ENCODE measurements at places on chromosomes 5 and 9. TPM values are rescaled to one million over a fixed set of nuclear protein-coding genes. Genes with fewer than 3 reads are reported as not detected.

SMARCA2 gene
- total RNA-seq: 56.3 TPM

ESM1 gene
- total RNA-seq: not detected

FCHSD1 gene
- 10.0 TPM for total RNA-seq

DEPDC1B gene
- total RNA-seq: 4.6 TPM

ADAMTS16 gene
- total RNA-seq: not detected

ZNF454 gene
- 0.64 TPM for total RNA-seq

ENTPD8 gene
- 0.24 TPM for total RNA-seq

TEX48 gene
- not detected for total RNA-seq

AGXT2 gene
- not detected for total RNA-seq

DAPK1 gene
- total RNA-seq: 8.2 TPM

RNF183 gene
- total RNA-seq: 1.9 TPM

ANKRD20A1 gene
- total RNA-seq: not detected

GAS1 gene
- 1.5 TPM for total RNA-seq

SNCB gene
- not detected for total RNA-seq

ARID3C gene
- total RNA-seq: 0.64 TPM

ASTN2 gene
- total RNA-seq: 1.4 TPM

TLX3 gene
- total RNA-seq: 0.24 TPM

SLC36A3 gene
- not detected for total RNA-seq

CTXN3 gene
- total RNA-seq: not detected

GDA gene
- total RNA-seq: 2.2 TPM

CCL21 gene
- not detected for total RNA-seq
